ENCODE measurements at places on chromosomes 5 and 9. TPM values are rescaled to one million over a fixed set of nuclear protein-coding genes. Genes with fewer than 3 reads are reported as not detected.
A peak's percentile ranks its signal among the peaks of the same experiment; 100 is the strongest.

The LCN6 gene
- not detected for total RNA-seq

The TRAF1 gene
- 5.7 TPM for total RNA-seq

GRCh38 chr5:181047921-181048320, 7.9 kb downstream of the BTNL9 start:
- DNase-seq: no peak

- no peak for DNase-seq
Observed at GRCh38 chr5:111461934-111462333, 50.4 kb downstream of the STARD4 start.

GRCh38 chr5:173256800-173257199, 21.8 kb upstream of the NKX2-5 start:
- no peak for DNase-seq

GRCh38 chr5:121031491-121031890, 567.4 kb downstream of the PRR16 start:
- no peak for DNase-seq

The PIP5KL1 gene
- total RNA-seq: 1.6 TPM

DNA sequence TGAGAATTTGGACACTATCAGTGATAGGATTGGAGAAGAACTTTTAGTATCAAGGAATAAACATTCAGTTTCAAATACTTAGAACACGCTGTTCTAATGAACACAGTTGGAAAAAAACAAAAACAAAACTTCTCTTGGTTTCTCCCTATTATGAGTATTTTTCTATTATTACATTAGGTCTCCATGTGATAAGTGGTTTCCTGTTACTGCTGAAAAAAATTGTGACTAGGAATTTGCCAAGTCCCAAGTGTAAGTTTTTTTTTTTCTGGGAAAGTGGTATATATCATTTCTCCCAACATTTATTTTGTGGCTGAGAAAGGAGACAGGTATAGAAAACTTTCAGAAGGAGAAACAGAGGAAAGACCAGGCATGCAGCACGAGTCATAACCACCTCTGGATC, 41.1 kb downstream of the PCSK1 start:
- DNase-seq: no peak

GRCh38 chr5:103461243-103461642, 101.3 kb downstream of the NUDT12 start:
- peak; percentile 97 for DNase-seq

The C9 gene
- total RNA-seq: not detected

The FBP1 gene
- not detected for total RNA-seq

DNA sequence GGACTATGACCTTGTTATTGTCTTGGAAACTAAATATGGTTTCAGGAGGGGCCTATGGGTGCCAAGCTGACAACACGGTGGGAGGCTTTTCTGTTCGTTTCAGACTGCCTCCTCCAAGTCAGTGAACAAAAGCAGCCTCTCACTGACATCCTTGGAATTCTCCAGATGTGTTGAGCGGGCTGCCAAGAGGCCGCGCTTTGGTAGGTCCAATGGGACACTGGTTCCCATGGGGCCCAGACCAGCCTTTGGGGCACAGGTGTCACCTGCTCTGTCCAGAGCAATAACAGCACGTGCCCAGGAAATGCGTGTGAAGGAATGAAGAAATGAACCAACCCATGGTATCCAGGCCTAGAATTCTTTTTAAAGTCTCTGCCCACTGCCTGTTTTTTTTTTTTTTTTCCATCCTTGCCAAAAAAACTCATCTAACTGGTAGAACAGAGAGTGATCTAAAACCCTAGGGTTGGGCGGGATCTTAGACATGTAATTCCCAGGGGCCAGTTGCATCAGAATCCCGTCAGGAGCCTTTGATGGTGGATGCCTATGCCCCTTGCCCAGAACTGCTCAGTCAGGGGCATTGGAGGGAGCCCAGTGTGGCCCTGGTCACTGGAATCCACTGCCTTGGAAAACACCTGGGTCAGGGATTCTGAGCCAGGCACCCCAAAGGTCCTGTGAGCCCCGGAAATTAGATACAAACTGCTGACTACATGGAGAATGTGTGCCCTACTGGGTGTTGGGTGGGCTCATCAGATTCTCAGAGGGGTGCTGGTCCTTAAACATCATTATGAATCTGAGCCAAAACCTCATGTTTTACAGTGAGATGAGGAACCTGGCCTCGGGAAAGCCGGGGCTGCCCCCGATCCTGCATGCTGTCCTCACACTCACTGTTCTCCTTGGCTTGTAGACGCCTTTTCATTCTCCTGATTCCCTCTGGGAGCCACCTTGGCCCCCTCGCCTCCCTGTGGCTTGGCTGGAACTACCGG, 60.1 kb downstream of the GTF3C4 start:
- DNase-seq: no peak

DNA sequence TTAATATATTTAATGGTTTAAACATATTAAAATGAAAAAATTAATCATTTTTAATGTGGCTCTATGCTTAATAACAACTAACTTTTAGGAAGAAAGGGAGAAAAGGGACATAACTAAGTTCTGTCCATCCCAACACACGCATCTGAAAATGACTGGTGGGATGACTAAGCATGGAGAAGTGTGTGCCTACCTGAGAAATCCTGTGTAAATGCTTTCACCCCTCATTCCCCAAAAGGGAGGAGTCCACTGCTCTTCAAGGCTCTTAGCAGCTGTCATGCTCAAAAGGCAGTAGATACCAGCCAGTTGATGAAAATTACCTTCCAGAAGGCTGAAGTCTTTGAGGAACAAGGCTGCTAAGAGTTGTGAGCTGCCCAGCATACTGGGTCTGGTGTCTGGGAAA, 130.9 kb downstream of the NFIB start:
- no peak for DNase-seq

DNA sequence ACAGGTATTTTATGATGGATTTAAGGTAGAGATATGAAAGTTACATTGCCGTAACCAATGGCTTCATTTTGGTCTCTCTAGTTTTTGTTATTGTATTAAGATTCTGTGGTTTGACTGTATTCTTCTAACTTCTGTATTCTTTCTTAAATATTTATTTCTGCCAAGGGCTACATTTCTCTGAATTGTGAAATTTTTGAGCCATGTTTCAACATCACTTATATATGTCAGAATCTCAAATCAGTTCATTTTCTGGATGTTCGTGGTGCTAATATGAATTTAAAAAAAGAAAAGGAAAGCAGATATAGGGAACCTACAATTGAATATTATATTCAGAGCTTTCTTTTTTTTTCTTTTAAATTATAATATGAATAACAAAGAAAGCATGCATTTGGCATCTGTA, 142.7 kb downstream of the ANXA1 start:
- no peak for DNase-seq

- peak; percentile 36 for DNase-seq
Observed at GRCh38 chr5:97383996-97384395, 200.9 kb upstream of the RIOK2 start.

- peak; percentile 74 for DNase-seq
Observed at GRCh38 chr9:3708751-3709150, 182.9 kb upstream of the RFX3 start.

DNA sequence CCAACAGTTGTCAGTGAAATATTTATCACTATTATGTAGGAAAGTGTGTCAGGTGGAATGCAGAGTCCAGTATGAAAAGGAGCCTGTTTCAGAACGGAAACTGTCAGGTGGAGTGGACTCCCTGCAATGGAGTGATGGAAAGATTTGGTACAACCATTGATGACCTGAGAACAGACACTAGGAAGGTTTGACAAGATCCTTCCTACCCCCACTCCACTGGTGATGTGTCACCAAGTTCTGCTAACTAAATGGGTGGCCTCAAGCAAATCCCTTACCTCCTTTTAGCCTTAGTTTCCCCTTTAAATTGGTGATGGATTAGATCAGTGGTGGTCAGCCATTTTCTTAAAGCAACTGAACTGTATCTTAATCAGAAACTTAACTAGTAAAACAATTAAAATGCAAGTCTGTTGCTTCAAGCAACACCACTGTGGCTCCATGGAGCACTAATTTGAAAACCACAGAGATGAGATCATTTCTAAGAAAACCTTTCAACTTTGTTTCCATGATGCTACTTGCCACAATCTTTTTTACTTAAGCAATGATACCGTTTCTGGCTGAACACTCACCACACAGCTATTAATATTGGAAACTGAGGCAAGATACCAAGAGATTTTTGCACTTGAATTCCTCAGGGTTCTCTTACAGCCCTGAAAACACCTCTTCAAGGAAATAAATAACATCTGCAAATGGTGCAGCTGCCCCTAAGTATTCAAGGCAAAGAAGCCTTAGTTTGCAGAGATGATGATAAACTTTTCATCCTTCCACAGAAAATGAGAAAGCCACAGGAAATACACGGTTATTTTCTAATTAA, 140.6 kb downstream of the ERCC6L2 start:
- peak; percentile 69 for DNase-seq

DNA sequence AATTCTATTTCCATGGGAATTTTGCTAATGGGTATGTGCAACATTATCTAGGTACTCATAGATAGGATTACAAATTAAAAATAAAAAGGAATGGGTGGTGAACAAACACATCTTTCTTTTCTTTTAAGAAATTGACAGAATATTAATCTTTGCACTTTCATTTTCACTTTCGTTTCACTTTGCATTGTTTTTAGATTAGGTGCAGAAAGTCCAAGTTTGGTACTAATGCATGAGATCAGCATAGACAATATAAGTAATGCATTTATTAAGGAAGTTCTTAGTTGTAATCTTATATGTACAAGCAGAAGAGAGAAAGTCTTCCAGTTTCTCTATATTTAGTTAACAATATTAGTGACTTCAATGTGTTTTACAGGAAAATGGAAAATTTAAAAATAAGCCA, 196.5 kb downstream of the COMMD10 start:
- DNase-seq: no peak

The OR13F1 gene
- not detected for total RNA-seq

DNA sequence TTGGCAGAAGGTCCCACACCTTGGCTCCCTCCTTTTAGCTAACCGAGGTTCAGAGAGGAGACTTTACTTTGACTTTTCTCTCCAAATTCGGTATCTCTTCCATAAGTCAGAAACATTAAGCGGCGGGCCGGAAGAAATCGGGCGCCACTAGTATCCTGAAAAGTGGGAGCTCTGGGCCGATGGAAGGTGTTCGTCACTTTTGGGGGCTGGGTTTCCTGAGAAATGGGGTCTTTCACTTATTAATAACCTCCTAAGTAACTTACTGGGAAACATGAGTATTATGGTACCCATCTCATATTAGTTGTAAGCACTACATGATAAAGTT, 716 bp downstream of the STX17 start:
- DNase-seq: no peak

The REEP2 gene
- 0.32 TPM for total RNA-seq

The RAD23B gene
- 202 TPM for total RNA-seq

DNA sequence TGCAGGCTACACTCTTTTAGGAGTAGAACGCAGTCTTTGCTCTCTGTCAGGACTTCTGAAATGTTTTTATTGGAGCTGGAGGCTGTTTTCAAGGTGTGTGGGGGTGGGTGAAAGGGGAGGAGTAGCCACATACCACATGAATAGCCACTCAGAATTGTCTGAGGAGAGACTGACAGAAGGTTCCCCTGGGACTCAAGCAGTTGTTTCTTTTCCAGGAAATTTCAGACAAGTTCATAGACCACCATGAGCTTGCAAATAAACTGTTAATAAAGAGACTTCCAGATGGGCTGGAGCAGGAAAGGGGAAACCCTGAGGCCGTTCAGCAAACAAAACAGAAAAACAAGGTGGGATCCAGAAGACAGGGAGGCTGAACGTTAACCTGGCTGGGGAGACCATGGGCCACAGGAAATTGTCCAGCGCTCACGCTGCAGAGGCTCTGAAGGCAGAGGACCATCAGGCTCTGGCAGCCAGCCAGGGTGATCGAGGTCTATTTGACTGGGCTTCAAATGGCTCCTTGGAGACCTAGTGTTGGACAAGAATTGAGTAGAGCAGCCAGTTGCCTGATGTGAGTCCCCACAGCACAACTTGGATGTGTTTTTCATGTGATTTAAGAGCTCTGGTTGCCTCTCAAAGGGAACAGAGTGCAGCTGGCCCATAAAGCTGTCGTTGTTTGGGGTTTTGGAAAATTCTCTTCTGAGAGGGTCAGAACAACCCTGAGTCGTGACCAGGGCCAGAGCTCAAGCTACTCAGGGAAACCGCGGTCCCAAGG, 159.2 kb upstream of the RAI14 start:
- no peak for DNase-seq

DNA sequence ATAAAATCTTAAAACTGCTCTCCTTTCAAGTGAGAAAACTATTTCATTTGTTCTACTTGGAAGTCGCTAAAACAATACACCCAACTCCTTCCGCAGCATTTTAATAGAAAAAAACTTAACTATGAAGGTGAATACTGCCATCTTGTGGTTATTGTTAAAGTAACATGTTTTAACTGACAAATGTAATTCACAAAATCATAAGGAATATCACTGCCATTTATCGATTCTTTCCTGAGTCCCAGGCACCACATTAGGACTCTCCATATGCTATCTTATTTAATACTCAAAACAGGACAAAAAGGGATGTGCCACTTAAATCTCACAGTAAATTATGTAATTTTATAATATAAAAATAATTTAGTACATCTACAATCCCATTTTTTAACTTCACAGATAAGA, 130.5 kb upstream of the ITGA1 start:
- peak; percentile 54 for DNase-seq

DNA sequence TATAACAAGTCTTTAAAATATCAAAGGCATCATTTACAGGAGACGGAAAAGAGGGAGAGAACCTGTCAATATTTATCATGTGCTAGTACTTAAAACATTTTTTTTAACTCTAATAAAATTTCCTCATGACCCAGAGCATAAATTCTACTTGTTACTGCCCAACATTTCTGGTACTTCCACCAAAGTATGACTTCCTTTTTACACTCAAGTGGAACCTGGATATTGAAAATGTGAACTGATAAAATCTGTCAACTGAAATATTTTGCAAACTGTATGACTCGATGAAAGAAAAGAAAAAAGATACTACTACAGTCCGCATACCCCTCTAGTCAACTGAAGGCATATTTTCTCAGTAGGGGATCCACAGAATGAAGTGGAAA, 37.1 kb downstream of the FAM13B start:
- peak; percentile 8 for DNase-seq

The TLE4 gene
- 307 TPM for total RNA-seq

DNA sequence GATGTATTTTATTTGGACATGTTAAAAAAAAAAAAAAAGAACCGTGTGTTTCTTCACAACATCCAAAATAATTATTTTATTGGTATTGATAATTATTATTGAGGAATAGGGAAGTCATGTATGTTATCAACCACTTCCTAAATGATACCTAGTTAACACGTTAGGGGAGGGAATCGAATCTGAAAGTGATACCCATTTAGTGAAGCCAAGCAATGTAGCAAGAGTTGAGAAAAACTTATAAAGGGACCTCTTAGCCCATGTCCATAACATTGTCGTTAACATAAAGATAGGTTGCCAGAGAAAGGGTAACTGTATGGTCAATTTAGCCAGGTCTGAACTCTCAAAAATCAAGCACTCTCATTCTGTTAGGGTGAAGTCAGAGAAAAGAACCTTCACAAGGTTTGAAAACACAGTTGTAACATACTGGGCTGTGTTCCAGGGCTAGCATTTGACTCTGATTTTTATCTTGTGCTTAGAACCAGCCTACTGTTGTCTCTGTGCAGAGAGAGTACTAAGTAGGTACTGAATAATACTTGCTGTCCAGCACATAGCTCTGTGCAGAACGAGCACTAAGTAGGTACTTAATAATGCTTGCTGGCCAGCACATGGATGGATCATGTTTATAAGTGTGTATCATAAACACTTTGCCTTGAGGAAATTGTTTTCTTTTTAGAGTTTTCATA, 60.4 kb downstream of the GHR start:
- DNase-seq: no peak
